ENCODE measurements at places on chromosomes 6 and 20.

DNA sequence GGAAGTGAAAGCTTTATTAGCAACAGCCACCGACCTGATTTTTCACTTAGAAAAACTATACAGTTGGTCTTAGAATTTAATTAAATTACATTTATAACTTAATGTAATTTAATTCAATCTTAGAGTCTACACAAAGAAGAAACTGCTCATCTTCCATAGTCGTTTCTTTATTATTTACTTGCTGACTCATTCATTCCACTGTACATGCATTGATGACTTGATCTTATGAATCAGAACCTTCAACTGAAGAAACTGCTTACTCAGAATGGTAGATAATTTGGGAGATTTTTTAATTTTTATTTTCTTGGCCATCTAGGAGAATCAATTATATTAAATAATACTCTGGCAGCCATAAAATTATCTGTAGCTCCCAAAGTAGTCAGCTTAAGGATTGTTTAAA, 1021.6 kb upstream of the FLRT3 start:
- H3K27ac ChIP-seq = no peak overlapping the region
- DNase-seq = no peak
- no peaks in the 10 kb centered on the region for H3K27me3 ChIP-seq

DNA sequence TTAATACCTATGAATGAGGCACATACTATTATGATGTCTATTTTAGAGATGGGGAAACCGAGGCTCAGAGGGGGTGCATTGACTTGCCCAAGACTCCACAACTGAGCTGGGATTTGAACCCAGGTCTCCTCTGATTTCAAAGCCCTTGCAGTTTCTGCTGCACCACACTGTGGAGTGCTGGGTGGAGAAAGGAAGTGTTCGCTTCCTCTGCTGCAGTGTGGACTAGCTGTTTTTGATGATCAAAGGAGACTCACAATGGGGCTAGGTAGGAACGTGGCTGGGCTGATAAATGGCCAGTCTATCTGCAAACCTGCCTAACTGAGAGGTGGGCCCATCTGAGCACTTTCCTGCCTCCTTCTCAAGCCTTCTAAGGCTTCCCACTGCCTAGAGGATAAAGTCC, 87.2 kb downstream of the CD40 start:
- peaks cover 16% of the 10 kb centered on the region for H3K4me1 ChIP-seq
- no peak overlapping the region for H3K27ac ChIP-seq
- no peak for DNase-seq
- H3K27me3 ChIP-seq = peaks cover 40% of the 10 kb centered on the region

DNA sequence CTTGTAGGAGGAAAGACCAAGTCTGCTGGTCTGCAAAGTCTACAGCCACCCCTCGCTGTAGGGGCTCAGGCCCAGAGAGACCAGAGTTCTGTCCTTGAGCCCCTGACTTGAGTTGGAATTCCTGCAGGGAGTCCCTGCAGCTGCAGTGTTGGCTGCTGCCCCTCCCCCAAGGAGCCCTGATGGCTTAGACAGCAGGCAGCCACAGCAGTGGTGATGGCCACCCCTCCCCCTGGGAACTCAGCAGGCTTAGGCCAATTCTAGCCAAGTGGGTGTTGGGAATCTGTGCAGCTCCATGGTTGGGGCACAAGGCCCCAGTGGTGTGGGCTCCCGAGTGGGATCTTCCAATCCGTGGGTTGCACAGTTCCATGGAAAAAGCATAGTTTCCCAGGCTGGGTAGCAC, 345.4 kb downstream of the CD109 start:
- H3K4me3 ChIP-seq = no peak overlapping the region
- no peaks in the 10 kb centered on the region for H3K4me1 ChIP-seq
- no peak for DNase-seq
- no peaks in the 10 kb centered on the region for H3K27me3 ChIP-seq

GRCh38 chr6:150072201-150072600, 3.3 kb upstream of the ULBP3 start:
- DNase-seq = no peak
- no peak overlapping the region for H3K4me3 ChIP-seq
- H3K4me1 ChIP-seq = peaks cover 24% of the 10 kb centered on the region
- no peaks in the 10 kb centered on the region for H3K36me3 ChIP-seq
- peak overlapping the region; percentile 79 for H3K27ac ChIP-seq

DNA sequence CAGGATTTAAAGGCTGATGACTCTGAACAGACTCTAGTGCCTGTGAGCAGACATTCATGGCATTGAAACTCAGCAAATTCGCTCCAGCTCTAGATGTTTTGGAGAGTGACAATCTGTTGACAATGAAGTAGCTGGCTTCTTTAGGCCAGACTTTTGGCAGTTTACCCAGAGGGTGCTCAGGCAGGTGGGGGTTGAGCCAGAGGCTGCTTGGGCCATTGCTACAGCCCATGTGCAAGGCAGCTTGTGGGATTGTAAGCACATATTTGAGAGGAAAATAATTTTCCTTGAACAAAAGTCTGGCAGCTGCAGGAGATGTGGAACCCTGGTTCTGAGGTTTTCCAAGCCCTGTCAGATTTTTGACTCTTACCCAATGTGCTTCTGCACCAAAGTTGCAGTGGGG, 311.6 kb downstream of the CDC5L start:
- H3K27me3 ChIP-seq = no peaks in the 10 kb centered on the region
- H3K36me3 ChIP-seq = peaks cover 3% of the 10 kb centered on the region
- no peak overlapping the region for H3K27ac ChIP-seq
- peaks cover 4% of the 10 kb centered on the region for H3K4me1 ChIP-seq

DNA sequence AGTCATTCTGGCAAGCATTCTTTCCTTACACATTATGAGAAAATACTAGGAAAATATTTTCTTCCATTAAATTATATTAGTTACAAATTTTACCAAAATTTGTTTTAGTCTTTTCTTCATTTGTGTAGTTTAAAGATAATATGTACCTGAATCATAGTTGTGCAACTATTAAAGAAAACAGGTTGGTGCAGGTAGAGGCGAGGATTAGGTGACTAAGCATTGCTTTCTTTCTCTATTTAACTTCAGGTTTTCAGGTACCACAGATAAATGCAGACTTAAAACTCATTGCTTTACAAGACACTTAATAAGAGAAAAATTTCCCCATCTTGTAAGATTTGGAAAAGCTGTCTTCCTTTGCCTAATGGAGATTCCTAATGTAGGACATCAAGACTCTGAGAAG, 1175.5 kb upstream of the ADGRB3 start:
- H3K36me3 ChIP-seq = peaks cover 16% of the 10 kb centered on the region
- DNase-seq = no peak
- H3K27me3 ChIP-seq = no peaks in the 10 kb centered on the region
- no peak overlapping the region for H3K27ac ChIP-seq
- H3K4me1 ChIP-seq = no peaks in the 10 kb centered on the region
- H3K4me3 ChIP-seq = no peak overlapping the region
